ENCODE measurements at places on chromosomes 2 and 18.

DNA sequence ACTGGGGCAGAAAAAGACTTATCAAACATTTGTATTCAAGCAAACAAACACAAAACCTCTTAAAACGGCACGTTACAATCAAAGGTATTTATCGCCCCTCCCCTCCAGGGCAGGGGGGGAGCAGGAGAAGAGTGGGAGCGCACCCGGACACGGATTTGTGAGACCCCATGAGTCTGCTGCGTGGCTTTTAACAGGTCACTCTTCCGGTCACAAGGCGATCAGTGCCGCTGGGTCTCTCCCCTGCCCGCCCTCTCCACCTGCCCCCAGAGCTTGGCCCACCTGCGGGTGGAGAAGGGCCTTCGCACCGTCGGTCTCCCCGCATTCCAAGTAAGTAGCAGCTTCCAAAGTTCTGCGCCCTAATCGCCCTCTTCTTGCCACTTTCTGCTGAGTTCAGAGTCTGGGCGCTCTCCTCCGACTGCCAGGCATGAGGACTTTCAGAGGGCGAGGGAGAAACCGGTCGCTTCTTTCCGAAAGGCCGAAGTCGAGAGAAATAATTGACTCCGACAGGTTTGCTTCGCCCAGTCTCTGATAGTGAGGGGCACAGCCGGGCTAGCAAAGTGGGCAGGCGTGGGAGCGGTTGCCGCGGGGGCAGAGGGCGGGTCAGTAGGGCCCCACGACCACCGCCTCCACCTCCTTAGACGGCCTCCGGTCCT is 800 bp downstream of the RPRM start:
- no peak for DNase-seq

- no peak for DNase-seq
These were observed 156.4 kb downstream of the DSEL start for GRCh38 chr18:67359873-67360838.

DNA sequence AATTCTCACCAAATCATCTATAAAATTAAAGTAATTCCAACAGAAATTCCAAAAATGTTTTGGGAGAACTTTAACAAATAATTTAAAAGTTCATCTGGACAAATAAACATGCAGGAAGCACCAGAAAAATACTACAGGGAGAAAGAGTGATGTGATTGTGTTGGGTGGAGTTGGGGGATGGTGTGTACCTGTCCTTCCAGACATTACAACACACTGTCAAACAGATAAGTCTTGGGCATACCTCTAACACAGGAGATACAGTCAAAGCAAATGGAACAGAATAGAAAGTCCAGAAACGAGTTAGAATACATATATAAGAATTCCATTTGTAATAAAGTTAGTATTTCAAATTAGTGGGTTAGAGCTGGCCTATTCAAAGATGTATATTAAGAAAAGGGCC is 22.6 kb downstream of the METTL8 start:
- no peak for DNase-seq

DNA sequence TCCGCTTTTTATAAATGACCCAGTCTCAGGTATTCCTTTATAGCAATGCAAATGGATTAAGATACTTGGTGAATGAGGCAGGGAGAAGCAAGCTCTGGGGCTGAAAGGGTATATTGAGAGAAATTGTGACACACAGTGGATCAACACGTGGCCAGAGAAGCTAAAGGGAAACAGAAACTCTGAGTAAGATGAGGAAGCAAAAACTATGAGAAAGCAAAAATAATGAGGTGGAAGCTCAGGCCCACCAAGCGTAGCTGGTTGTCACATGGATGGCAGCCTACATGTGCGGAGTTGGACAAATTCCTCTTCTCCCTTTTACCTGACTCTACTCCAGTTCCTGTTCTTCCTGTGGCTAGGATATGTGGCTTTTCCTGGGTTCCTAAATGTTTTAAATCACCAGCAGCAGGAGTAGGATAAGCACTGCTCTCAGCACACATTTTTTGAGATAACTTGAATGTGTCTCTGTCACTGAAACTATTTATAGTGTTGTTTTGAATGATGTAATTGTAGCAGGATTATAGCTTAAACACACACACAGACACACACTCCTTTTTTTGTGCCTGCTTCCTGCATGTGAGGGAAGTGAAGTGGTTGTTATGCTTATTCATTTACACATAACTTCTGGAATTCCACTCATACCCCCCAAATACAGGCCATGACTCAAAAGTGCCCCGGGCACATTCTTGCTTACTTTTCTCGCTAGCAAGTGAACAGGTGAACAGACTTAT is 30.1 kb upstream of the EPC2 start:
- DNase-seq = peak; percentile 73

DNA sequence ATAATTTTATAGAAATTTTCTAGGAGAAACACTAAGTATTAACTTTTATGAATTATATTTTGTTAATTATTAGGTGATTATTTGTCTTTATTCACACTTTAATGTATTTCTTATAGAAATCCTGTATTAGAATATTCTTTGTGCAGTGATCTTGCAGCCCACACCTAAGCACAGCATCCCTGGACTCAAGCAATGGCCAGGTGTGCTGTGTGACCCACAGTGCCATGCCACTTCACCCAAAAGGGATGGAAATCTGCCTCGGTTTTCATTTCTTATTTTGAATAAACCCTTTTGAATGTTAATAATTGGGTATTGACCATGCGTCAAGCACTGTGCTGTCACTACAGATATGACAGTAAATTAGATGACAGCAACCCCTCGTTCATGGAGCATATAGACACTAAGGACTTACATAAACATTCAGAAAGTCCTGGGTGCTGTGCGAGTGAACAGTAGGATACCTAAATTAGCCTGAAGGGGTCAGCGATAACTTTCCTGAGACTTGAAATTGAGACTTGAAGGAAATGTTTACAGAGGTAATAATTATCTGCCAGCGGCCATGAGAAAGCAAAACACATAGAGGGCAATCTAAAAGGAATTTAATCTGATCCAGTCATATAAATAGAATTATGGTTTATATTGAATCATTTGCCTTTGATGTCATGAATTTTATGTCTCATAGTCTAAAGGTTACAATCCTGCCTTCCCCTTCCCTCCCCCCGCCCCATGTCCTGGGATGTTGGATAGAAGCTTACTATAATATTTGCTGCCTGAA is 52.7 kb upstream of the CALCRL start:
- DNase-seq = peak; percentile 18

GRCh38 chr2:47777277-47777937 is 5.5 kb upstream of the MSH6 start:
- DNase-seq = no peak

DNA sequence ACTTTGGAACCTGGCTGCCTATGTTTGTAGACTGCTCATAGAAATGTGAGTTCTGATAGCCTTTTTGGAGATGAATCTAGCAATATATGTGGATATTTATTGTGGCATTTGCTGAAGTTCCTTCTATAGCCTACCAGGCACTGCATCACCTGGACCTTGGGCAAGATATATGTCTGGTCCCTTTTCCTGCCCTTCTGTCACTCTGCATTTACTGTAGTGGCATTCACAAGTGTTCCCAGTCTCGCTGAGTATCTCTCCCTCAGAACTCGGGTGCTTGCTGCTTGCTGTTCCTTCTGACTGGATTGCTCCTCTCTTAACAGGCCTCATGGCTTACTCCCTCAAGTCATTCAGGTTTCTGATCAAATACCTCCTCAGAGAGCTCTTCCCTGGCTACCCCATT is 145.0 kb downstream of the UBE2E3 start:
- no peak for DNase-seq

GRCh38 chr2:43224571-43225092 is 1.8 kb downstream of the ZFP36L2 start:
- DNase-seq = peak; percentile 31

DNA sequence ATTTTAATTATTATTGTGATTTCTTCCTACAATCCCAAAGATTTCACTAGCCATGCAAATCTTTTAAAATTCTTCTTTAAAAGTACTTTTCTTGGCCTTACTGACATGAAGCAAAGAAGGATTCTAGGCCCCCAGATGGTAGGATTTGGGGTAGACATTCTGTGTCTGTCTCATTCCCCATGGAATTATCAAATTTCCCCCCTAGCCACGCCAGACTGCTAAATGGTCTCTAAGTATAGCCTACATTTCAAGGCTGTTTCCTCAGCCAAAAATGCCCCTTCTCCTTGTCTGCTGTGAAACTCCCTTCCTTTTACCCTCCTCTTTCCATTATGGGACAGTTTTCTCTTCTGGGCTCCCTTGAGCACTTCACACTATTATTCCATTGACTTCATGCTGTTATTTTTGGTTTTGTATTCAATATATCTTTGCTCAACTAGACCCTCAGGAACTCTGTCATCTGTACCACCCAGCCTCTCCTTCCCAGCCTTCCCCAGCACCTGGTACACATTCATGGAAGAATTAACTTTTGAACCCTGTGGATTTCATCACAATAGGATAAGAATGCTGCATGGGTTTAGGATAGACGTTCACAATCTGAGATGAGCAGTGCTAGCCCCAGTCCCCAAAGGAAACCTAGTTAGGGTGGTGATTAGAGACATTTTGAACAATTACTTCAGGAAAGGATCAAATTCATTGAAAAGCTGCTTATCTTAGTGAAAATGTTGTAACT is 21.5 kb upstream of the CYP1B1 start:
- no peak for DNase-seq

GRCh38 chr2:189783451-189783926 is 650 bp downstream of the ORMDL1 start:
- DNase-seq = no peak

GRCh38 chr2:68932402-68932801 is 20.3 kb downstream of the GKN2 start:
- DNase-seq = no peak

GRCh38 chr2:190180313-190181122 is 118.0 kb upstream of the MSTN start:
- no peak for DNase-seq

GRCh38 chr2:50748671-50749070 is 283.3 kb downstream of the NRXN1 start:
- no peak for DNase-seq

DNA sequence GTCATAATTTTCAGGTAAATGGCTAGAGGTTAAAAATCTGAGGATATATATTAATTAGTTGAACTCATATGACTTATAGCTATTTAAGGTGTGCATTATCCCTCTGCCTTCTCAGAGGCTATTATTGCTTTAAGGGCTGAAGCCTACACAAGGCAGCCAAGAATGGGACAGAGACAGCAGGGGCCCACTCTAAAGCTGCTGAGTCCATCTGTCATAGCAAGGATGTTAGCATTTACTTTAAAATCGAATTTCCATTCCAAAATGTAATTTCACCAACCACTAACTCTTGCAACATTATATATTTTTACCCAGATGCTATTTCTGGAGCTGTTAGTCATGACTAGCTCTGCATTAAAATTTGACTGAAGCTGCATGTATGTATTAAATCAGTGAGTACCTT is 236.3 kb upstream of the FSIP2 start:
- DNase-seq = no peak

DNA sequence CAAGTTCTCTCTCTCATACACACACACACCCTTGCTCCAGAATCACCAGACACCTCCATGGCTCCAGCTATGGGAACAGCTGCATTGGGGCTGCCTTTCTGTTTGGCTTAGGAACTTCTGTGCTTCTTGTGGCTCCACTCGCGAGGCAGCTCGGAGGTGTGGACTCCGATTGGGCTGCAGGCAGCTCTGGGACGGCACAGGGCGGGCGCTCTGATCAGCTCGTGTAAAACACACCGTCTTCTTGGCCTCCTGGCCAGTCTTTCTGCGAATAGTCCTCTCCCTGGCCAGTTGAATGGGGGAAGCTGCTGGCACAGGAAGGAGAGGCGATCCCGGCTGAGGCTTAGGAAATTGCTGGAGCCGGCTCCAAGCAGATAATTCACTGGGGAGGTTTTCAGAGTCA is 22.4 kb downstream of the FOSL2 start:
- DNase-seq = no peak

All from AML-193 (cell line).